HT-29 (cell line): ENCODE measurements at places on chromosomes 12 and 14.

GRCh38 chr14:72553656-72554055 is 340.2 kb downstream of the DPF3 start:
- DNase-seq: no peak

DNA sequence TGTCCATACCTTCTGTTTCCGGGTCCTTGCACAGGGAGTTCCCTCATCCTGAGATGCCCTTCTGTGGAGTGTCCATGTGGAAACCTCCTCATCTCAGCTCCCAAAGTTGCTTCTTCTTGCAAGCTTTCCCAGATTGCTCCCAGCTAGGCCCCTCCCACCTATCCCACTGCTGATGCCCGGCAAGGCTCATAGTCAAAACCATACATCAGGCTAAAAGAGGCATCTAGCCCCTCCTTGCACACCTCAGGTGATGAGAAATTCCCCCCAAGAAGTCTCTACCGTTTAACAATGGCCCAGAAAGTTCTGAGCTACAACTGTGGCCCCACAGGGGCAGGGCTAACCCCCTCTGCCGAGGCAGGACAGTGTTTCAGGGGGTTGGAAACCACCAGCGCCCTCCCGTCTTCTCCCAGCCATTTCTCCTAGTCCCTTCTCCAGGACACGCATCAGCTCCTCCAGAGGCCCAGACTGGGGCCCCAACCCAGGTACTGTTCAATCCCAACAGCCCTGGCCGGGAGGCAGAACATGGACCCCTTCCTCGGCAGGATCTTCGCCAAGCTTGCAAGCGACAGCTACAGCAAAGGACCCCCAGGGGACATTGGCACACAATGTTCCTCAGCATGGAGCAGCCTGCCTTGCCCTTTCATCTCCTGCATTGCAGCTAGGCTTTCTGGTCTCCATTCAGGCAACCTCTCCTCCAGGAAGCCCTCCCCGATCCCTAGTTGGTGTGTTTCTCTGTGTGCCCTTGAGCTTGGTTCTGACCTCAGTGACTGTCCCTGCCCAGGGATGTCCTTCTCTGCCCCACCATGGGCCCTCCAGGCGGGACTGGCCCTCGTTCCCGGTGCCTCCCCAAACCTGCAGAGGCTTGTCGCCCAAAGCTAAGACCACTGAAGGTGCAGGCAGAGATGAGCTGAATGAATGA is 4.5 kb upstream of the BEGAIN start:
- DNase-seq: no peak

- no peak for DNase-seq
These were observed 214.1 kb downstream of the DUSP6 start for GRCh38 chr12:89138048-89138852.

DNA sequence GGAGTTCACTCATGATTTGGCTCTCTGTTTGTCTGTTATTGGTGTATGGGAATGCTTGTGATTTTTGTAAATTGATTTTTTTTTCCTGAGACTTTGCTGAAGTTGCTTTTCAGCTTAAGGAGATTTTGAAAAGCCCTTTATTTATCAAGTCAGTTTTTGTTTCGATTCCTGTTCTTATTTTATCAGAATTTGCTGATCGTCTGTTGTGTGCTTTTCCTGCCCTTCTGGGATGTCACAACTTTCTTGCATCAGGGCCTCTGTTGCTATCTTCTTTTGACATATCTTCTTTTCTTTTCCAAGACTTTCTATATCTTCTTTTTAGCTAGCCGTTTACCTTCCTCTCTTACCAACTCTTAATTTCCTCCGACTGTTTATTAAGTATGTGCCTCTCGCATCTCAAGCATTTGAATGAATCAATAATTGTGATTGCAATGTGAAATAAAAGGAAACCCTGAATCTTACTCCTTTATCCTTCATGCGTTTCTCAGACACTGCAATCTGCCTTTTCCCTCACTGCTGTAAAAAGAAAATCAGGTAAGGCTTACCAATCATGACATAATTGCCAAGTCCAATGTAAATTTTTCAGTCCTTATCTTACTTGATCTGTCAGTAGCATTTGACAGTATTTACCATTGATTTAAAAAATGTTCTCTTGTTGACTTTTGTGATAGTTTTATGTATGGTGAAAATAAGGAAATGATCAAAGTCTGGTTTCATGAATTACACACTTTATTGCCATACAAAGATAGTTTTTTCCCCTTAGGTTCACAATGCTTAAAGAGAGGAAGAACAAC is 53.0 kb downstream of the ETNK1 start:
- DNase-seq: no peak

DNA sequence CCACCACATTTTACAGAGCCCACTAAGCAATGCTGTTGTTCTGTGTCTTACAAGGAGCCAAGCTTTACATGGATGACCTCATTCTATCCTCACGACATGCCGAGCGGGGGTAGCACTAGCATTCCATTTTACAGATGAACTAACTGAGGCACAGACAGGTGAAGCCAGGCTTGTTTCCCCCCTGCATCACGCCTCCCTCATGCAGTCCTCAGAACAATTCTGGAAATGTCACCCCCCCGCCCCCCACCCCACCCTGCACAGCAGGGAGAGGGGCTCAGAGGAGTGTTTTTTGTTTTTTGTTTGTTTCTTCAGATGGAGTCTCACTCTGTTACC is 1.5 kb downstream of the SLC8B1 start:
- DNase-seq: no peak

DNA sequence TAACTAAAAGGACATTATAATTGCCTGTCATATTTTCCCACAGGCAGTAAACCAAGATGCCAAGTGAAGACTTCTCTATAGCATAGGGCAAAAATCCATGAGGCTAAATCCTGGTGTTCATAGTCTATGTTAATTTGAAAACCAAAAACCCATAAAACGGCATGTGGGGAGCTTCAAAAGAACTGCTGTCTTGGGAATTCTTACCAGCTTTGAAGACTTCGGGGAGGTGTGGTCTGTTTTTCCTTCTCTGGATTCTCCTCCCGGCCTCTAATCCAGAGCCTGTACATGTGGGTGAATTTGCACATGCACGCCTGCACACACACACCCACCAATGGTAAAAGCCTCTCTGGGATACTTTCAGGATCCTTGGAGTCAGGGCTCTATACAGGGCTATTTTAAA is 61.9 kb upstream of the IFNG-AS1 start:
- no peak for DNase-seq

GRCh38 chr12:51926064-51926632 is 18.8 kb downstream of the ACVRL1 start:
- no peak for DNase-seq

DNA sequence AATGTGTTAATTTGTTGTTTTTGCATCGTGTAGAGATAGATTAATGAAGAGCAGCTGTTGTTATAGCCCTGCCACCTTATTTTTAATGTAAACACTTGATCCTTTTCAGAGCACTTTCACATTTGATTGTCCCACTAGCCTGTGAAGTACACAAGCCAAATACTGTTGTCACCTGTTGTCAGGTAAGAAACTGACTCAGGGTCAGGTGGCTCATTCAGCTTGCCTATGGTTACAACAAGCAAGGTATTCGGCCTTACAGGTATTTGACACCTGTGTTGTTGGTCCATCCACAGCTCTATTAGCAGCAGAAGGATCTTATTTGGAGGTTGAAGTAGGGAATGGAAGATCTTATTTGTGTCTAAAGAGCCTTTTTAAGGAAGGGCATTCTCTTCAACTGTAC is 108.9 kb downstream of the GPR135 start:
- DNase-seq: no peak

GRCh38 chr12:67701121-67701520 is 52.6 kb downstream of the DYRK2 start:
- DNase-seq: no peak

- DNase-seq: peak; percentile 44
These were observed 1.6 kb downstream of the SIX4 start for GRCh38 chr14:60722357-60723115.

GRCh38 chr14:61881046-61881445 is 118.8 kb downstream of the SNAPC1 start:
- DNase-seq: no peak

GRCh38 chr12:32467959-32468863 is 68.9 kb downstream of the FGD4 start:
- no peak for DNase-seq

GRCh38 chr14:93531644-93532043 is 100.9 kb downstream of the UNC79 start:
- DNase-seq: no peak

- DNase-seq: peak; percentile 13
These were observed 84.7 kb upstream of the NELL2 start for GRCh38 chr12:44960856-44961255.

- DNase-seq: no peak
These were observed 439.4 kb downstream of the NELL2 start for GRCh38 chr12:44436756-44437155.

DNA sequence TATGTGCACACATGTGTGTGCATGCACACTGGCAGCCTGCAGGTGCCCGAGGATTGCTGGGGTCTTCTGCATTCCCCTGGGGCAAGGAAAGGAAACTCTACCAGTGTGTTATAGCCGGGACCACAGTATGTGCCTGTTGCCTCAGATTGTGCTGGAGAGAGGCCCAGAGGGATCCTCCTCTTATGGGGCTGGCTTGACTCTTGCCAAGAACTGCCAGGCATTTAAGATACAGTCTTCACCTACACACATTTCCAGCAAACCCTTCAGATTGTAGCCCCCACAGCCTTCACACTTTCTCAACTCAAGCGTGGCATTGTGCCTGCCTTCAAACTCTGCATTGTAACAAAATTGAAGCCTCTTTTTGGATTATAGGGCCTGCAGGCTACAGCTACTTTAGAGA is 176.7 kb upstream of the DYRK2 start:
- DNase-seq: no peak

- no peak for DNase-seq
These were observed 13.2 kb downstream of the ZNF219 start for GRCh38 chr14:21084998-21085853.

GRCh38 chr14:39500253-39500652 is 68.0 kb upstream of the FBXO33 start:
- DNase-seq: no peak

DNA sequence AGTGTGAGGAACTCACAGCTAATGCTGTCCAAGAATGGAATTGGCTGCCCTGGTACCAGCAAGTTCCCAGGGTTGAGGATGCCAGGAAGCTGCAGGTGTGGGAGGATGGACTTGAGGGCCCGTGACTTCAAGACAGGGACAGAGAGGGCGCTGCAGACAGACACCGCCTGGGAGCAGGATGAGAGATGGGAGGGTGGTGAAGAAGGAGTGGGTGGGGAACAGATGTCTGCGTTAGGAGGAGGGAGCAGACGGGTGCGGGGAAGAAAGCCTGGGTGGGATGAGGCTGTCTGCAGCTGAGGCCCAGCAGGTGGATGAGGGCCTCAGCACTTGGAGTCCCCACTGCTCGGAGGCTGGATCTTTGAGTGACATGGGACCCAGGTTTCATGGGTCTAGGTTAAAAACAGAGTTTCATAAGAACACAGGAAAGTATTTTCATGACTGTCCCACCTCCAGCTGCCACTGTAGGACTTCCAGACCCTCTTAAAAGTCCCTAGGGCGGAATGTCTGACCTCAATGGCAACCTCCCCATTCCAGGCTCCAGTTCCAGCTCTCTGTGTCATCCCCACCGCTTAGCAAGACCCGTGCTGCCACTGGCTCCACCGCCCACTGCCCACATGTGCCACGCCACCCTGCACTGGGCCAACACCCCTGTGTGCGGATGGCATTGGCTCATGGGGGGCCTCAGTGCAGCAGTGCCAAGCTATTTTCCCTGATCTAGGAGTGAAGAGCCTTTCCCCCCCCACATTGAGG is 70.3 kb upstream of the SCN8A start:
- DNase-seq: no peak

- DNase-seq: no peak
These were observed 12.5 kb downstream of the CIT start for GRCh38 chr12:119864591-119864990.

DNA sequence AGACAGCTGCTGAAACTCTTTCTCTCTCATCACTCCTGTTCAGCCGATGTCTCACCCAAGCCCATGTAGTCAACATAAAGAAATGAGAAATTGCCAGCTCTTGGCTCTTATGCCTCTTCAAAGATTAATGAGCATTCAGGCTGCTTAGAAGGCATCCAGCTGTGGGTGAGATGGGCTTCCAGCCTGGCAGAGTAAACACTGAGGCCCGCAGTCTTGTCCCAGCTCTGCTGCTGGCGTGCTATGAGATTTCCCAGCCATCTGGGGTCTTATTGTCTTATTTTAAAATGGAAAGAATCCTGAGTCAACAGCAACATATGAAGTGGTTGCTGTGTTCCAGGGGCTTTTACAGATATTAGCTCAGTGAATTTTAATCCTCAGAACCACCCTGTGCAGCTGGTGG is 12.6 kb downstream of the RXYLT1 start:
- no peak for DNase-seq

- DNase-seq: no peak
These were observed 4.5 kb downstream of the ITPR2 start for GRCh38 chr12:26828280-26829073.
